ENCODE measurements at places on chromosomes 16 and 17. TPM values are rescaled to one million over a fixed set of nuclear protein-coding genes. Genes with fewer than 3 reads are reported as not detected.

Gene GRAP
- 0.50 TPM for total RNA-seq

Gene CA4
- 5.4 TPM for total RNA-seq

Gene TP53TG3C
- not detected for total RNA-seq

Gene NT5M
- total RNA-seq, result 10.8 TPM

Gene CCL3
- total RNA-seq, result 0.44 TPM

Gene LITAFD
- not detected for total RNA-seq

Gene OGFOD3
- 22.5 TPM for total RNA-seq

Gene DHODH
- 19.0 TPM for total RNA-seq

Gene CES4A
- total RNA-seq, result 0.89 TPM

Gene FUS
- 679 TPM for total RNA-seq

Gene ATP2A1
- total RNA-seq, result 5.6 TPM

Gene NPIPA7
- 4.9 TPM for total RNA-seq

Gene CCL18
- total RNA-seq, result not detected

Gene SOX8
- 10.9 TPM for total RNA-seq

- DNase-seq, result peak; percentile 62
Measured at GRCh38 chr16:1333149-1333812, at the start of gene BAIAP3. Gene BAIAP3 (plus strand): TSS chr16:1333645. CDS start chr16:1338550, 4,905 bp downstream.

DNA sequence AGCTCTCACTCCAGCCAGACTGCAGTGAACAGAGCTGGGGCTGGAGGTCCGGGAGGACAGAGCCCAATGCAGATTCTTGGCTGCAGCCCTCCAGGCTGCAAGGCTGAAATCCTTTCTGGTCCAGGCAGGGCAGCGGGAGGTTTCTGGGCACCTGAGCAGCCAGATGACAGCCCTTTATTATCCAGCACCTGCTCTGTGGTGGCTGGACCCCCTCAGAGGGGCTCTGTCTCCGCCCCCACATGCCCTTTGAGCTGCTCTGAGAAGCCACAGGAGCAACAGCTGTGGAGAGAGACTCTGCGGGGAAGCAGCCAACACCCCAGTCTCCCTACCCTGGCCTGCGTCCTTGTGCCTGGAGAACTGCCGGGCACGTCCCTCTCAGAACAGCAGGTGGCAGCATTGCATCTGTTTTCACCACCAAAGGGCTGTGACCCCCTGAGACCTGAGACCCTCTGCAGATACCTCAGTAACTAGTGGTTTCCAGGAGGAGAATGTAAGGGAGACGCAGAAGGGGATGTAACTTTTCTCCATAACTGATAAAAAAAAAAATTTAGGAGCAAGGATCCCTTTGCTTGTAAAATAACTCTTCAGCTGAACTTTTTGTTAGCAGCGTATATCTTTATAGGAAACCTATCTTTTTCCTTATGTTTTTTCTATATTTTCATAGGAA, 3.7 kb upstream of the CNP start:
- DNase-seq, result peak; percentile 90

- peak; percentile 39 for DNase-seq
Measured at GRCh38 chr17:30920282-30920681, 1.5 kb upstream of the ADAP2 start.

DNA sequence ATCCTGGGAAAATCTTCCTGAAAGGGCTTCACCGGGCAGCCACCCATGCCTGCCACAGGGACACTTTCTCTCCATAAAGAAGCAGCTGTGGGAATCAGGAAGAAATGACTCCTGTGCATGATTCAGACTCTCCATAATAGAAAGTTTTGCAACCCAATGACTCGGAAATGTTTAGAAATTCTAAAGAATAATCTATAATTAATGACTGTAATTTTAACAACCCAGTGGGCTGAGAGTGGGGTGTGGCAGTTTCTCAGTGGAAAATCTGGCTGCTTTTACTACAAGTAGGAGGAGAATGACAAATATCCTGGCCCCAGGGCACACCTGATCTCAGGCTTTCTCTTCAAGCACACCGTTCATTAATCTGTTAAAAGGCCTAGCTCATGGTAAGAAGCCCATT, 25.7 kb downstream of the IRF8 start:
- DNase-seq, result no peak

GRCh38 chr17:67256075-67256732, 11.2 kb upstream of the HELZ start:
- no peak for DNase-seq

- no peak for DNase-seq
Measured at GRCh38 chr17:59423903-59424302, 92.4 kb downstream of the YPEL2 start.

GRCh38 chr17:5424909-5425308, 4.9 kb downstream of the RPAIN start:
- DNase-seq, result no peak

GRCh38 chr17:67676305-67676704, 41.4 kb upstream of the NOL11 start:
- DNase-seq, result no peak

- no peak for DNase-seq
Measured at GRCh38 chr16:21037736-21038135, 112.9 kb downstream of the DNAH3 start.

DNA sequence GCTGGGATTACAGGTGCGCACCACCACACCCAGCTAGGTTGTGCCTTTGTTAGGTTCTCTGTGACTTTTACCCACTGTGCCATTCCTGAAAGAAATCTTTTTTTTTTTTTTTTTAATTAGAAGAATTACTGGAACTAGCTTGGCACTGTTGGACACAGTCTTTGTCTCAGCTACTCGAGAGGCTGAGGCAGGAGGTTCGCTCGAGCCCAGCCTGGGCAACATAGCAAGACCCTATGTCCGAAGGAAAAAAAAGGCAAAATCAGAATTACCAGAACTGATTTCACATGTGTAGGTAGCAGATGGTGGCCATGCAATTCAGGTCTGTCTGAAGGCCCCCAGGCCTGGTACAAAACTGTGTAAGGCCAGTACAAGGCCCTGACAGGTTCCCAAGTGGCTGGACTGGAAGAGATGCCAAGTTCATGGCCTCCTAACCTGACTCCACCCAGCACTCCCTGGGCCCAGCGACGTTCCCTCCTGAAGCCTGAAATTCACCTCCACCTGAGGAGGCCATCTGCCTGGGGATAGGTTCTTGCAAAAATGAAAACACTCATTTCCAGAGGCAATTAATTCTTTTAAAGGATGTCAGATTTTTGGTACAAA, 23.0 kb downstream of the CARHSP1 start:
- no peak for DNase-seq

GRCh38 chr17:66715745-66716156, 119.2 kb upstream of the CACNG5 start:
- DNase-seq, result no peak

DNA sequence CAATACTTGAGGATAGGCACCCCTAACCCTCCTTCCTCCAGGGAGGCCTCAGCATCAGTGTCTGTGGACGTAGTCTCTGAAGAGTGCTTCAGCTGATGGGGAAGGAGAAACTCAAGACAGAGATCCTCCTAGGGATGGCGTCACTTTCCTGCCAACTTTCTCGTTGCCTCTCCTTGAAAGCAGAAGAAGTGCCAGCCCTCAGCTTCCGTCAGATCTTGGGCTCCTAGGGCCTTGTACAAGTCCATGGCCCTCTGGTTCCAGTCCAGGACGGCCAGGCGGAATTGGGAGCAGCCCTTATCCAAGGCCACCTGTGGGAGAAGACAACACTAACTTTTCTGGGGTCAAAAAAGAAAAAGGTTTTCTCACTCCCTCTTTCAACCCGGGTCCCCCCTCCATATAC, 1.3 kb downstream of the SAT2 start:
- DNase-seq, result no peak

- no peak for DNase-seq
Measured at GRCh38 chr16:68487669-68488068, 39.4 kb upstream of the SMPD3 start.

DNA sequence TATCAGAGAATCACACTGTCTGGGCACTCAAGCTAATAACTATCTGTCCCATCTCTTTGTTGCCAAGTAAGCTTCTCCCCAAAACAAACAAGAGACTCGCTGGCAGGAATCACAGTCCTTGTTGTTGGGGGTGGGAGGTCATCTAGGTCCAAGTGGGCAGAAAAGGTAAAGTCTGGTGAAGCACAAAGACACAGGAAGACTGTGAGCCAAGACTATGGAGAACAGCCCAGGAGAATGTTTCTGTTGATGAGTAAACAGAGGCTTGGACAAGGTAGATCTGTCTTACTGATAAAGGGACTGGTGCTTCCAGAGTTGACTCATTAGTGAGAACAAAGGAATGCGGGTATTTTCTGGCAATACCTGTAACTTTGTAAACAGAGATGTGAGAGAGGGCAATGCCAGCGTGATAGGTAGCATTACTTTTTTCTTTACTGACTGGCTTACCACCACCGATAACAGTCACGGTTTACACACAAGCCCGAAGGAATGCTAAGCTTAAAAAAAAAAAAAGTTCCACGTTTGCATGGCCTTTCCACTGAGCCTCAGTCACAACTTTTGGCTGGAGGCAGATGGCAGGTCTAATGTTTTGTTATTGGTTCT, 11.5 kb upstream of the MMD start:
- no peak for DNase-seq

GRCh38 chr16:87602821-87603683, 744 bp downstream of the JPH3 start:
- DNase-seq, result peak; percentile 55

- DNase-seq, result no peak
Measured at GRCh38 chr16:30406795-30407101, 658 bp upstream of the ZNF771 start.

GRCh38 chr16:28561557-28562187, 8.0 kb downstream of the SGF29 start:
- DNase-seq, result no peak

- DNase-seq, result no peak
Measured at GRCh38 chr17:80703142-80703478, 158.5 kb downstream of the RPTOR start.

- DNase-seq, result no peak
Measured at GRCh38 chr16:87236516-87237115, 80.6 kb downstream of the C16orf95 start.

DNA sequence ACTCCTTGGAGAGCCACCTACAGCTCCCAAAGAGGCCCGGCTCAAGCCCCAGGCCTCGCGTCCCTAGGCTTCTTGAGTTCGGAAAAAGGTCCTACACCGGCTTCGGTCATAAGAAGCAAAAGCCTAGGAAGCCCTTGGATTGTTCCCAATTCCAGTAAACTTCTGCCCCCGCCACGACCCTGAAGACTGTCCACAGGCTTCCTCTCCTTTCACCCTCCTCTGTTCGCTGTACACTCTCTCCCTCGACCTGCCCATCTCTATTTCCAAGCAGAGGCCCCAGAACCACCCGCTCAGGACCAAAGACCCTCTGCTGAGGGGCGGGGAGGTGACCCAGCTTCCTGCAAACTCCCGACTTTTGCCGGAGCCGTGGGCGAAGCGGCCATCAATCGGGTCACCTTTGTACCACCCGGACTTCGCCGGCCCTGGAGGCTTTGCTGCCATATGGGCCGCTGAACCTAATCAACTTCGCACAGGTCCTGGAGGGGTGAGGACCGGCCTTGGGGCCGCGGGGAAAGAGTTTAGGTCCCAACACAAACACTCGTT, 2.7 kb downstream of the HOXB2 start:
- DNase-seq, result no peak

DNA sequence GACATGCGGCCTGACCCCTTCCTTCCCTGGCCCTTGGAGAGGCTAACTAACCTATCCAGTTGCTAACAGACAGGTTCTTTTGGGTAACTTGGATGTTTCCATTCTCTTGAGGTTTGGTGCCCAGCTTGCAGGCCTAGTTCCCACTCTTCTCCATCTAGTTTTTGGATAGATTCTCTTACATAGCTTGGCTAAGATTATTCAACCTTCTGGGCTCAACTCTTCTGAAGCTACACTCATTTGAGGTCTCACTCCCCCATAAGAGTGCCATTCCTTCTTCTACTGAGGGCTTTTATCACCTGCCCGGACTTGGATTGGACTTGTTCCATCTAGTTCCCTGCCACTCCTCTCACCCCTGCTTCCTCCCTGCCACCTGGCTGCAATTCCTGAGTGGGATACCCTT, 44.1 kb upstream of the MARCHF10 start:
- no peak for DNase-seq

- no peak for DNase-seq
Measured at GRCh38 chr17:48547808-48548522, 3.1 kb upstream of the HOXB2 start.

GRCh38 chr17:46772475-46773220, 45.8 kb downstream of the WNT3 start:
- DNase-seq, result no peak

DNA sequence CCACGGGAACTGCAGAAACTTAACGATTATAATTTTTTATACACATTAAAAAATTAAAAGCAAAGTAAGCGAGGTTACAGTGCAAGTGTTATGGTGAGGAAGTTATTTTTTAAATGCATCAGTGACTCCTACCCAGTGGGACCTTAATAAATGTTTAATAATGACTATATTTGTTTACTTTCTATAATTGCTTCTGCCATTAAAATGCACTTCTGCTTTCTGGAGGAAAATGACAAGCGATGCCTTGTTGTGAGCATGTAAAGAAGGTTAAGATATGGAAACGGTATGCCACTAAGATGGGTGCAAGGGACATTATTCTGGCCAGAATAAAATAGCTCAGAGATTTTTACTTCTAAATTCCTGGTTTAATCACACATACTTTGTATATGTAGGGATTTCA, 252.1 kb downstream of the CDH11 start:
- DNase-seq, result no peak

- DNase-seq, result no peak
Measured at GRCh38 chr16:66093191-66093590, 273.3 kb upstream of the CDH5 start.

DNA sequence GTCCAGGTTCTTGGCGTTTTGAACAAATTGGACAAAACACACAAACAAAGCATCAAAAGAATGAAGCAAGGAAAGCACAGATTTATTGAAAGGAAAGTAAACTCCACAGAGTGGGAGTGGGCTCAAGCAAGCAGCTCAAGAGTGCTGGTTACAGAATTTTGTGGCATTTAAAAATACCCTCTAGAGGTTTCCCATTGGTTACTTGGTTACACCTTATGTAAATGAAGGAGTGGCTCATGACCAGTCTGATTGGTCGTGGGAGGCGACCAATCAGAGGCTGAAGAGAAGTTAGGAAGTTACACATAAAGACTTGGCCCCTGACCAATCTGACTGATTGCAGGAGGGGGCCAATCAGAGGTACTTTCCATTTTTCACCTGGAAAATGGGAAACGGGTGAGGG, 1373.8 kb upstream of the GOT2 start:
- DNase-seq, result no peak

- no peak for DNase-seq
Measured at GRCh38 chr17:4074831-4075495, 67.9 kb downstream of the ZZEF1 start.
